Stimulated activated CD4-positive, alpha-beta T cell treated with anti-CD3 and anti-CD28 coated beads, TNF-alpha, amount 100 ng/mL, for 48 hours (primary cell): ENCODE measurements at places on chromosomes 5 and 9.

GRCh38 chr9:31302620-31303418 is 1081.6 kb upstream of the ACO1 start:
- DNase-seq, result no peak

DNA sequence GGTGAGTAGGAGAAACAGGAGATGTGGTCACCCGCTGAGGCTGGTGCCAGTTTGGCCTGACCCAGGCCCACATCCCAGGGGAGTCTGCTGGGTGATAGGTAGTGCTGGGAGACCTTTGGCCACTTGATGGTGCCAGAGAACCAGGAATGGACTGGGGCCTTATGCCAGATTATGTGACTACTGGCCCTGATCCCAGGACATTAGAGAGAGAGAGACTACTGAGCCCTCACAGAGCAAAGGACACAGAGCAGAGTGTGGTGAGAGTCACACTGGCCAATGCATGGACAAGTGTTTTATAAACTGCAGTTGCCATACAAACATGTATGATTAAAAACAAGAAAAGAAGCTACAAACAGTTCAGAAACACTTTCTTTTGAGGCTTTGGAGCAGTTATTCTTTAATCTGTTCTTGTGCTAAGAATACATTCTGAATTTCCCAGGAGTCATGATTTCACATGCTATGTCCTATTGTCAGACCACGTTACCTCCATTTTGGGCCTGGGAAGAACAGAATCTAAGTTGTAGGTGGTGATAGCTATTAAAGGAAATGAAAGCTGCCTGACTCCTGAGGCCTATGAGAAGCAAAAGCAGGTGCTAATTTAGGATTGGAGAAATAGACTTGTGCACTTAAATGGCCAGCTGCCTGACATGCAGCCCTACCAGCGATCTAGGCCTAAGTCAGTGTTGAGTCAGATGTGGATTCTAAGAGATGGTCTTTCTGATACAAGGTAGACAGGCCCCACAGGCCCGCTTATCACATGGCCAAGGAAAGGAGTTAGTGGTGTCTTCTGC is 32.6 kb upstream of the TMOD1 start:
- peak; percentile 2 for DNase-seq

DNA sequence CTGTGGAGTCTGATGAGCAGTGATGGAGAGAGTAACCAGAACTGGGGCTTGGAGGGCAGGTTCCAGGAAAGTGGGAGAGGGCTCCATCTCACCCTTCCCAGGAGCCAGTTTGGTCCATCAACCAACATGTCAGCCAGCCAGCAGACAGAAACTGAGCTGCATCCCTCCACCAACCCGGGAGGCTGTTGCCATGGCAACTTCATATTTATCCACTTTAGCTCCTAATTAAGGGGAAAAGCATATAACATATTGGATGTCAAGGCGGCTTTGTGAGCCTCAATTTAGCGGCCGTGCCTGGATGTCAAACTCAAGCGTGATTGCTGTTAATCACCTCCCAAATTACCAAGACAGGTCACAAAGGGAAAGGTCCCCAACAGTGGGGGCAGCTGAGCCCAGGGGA is 81.5 kb upstream of the ARAP3 start:
- no peak for DNase-seq

DNA sequence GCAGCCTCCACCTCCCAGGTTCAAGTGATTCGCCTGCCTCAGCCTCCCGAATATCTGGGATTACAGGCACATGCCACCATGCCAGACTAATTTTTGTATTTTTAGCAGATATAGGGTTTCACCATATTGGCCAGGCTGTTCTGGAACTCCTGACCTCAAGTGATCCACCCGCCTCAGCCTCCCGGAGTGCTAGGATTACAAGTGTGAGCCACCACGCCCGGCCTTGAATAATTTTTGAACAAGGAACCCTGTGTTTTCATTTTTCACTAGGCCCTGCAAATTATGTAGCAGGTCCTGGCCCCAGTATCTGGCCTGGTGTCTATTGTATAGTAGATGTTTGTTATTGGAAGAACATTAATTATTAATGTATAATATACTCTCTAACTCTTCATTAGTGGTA is 140.7 kb downstream of the PIK3R1 start:
- no peak for DNase-seq

DNA sequence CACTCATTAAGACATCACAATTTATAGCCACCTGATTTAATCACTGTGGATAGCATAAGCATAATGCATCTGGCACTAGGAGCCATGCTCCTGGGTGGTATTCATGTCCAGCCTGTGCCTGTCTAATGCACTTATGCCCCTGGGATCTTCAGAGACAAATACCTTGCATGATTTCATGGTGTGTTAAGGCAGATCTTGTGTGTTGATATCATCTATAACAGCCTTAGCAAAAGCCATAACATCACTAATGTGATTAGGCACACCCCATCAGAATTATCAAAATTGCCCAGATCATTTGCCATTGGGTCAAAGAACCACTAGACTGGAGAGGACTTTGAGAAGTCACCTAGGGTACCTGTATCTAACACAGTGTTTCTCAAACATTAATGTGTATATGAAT is 43.7 kb upstream of the SELENOP start:
- no peak for DNase-seq

DNA sequence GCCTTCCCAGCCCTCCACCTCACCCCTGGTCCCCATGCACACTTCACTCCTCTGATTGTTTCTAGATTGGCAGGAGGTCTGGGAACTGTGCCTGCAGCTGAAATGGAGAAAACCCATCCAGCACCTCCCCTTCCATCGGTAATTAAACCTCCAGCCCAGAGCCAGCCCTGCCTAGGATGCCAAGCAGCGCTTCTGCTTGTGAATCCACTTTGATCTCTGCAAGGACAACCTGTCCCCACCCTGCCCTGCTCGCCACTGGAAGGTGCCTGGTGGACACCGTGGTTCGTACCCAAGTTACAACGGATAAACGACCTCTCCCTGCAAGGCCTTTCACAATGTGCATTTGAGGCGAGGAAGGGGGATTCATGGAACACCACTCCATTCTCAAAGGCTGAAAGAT is 50.6 kb downstream of the IRX2 start:
- DNase-seq, result no peak

DNA sequence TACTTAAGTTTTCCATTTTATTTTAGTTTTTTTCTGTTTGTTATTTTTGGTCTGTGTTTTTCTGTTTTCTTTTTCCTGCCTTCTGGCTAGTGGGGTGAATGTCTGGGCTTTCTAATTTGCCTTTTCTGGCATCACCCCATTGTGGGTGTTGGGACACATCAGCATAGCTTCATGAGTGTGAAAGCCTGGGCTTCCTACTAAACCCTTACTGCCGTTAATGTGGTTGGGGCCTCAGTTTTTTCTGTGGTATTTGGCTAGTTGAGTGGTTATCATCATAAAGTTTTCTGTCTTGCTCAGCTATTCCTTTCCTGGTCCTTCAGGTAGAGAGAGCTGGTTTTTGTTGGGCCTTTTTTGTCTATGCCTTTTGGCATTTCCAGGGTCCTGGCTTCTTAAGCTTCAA is 21.4 kb downstream of the C5orf47 start:
- DNase-seq, result no peak

- DNase-seq, result no peak
Observed at GRCh38 chr9:96491880-96492525, 42.0 kb downstream of the HABP4 start.

GRCh38 chr9:84557751-84558150 is 111.8 kb upstream of the NTRK2 start:
- DNase-seq, result no peak

GRCh38 chr5:158392753-158393152 is 533.8 kb upstream of the CLINT1 start:
- no peak for DNase-seq

DNA sequence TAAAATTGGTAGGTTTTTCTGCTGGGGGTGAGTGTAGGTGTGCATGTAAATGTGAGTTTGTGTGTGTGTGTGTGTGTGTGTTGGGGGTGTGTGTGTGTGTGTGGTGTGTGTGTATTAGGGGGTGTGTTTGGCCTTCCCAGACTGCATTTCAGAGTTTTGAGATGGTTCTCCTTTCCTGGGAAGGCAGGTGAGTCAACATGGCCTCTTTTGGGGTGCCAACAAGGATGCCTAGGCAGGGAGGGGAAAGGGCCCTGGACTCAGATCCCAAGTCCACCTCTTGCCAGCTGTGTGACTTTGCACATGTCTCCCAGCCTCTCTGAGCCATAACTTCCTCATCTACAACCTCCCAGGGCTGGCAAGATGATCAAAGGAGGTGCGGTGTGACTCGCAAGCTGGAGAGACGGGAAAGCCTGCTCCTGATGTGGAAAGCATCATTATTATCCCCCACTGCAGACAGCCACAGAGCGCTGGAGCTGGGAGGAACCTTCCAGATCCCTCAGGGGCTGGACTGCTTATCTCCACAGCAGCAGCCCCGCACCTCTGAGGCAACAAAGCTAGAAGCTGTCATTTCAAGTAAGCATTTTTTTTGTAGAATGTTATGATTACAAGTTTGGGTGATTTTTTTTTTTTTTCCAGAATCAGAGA is 63.5 kb upstream of the TBC1D2 start:
- DNase-seq, result no peak

DNA sequence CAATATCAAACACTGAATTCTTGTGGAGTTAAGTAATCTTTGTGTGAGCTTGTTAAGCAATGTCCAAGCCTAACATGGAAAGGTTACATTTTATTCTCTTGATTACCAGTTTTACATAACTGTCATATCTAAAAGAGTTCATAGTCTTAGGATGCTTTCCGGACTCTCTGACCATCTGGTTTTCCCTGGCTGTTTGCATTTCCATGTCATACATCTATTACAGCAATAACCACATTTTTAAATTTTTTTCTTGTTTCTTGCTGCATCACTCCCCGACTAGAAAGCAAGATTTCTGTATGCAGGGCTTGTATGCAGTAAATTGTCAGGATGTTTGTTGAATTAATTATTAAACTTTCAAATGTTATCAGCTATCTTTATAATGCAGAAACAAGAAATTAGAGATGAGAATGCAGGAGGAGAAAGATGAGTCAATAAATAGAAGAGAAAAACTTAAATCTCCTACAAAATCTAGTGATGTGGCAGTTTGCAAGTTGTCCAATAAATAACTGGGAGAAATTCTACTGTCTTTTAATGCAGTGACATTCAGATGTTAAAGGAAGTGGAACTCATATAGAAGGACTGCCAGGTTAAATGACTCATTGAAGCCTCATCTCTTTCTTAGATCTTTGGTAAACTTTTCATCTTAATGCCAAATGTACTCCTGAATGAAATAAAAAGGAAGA is 179.6 kb upstream of the SGCD start:
- DNase-seq, result no peak

- DNase-seq, result no peak
Observed at GRCh38 chr5:76399268-76399667, 3.8 kb upstream of the IQGAP2 start.

GRCh38 chr9:122370869-122371755 is at the start of gene PTGS1:
TSS of gene PTGS1 (plus strand) at chr9:122371024. CDS start at chr9:122371085, 61 bp downstream.
- no peak for DNase-seq

DNA sequence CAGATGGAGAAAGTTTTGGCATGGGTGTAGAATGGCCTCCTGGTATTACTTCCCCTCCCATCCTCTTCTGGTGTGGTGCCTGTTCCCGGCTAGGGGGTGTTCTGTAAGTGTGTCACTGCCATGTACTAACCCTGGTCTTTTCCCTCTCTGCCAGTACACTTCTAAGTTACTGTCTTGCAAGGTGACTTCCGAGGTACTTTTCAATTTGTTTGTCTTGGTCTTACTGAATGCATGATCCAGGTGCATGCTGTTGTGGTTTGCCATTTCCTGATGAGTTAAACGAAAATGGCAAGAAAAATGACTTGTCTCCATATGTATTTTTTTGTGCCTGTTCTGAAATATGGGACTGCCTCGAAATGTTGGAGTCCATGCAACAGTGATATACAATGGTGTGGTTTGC is 46.0 kb downstream of the C9orf152 start:
- no peak for DNase-seq

- DNase-seq, result no peak
Observed at GRCh38 chr5:167696558-167697314, 594.7 kb upstream of the WWC1 start.

DNA sequence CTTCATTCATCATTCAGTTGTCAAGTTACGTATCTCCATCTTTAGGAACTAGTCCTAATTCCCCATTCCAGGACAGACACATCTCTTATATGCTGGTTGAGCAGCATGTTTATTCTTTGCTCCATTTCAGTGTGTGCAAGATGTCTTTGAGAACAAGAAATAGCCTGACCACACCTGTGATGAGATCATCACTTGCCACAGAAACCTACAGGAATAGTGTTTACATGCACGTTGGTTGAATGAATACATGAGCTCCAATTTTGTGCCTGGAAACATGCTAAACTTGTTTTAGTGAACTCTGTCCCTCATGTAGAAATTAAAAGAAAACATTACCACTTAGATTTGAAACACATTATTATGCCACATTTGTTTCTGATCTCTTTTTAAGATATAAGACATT is 489.1 kb downstream of the CDH18 start:
- no peak for DNase-seq

GRCh38 chr9:121876658-121877271 is 216.3 kb downstream of the TTLL11 start:
- DNase-seq, result no peak

- no peak for DNase-seq
Observed at GRCh38 chr9:8208465-8208864, 408.9 kb upstream of the DMAC1 start.

DNA sequence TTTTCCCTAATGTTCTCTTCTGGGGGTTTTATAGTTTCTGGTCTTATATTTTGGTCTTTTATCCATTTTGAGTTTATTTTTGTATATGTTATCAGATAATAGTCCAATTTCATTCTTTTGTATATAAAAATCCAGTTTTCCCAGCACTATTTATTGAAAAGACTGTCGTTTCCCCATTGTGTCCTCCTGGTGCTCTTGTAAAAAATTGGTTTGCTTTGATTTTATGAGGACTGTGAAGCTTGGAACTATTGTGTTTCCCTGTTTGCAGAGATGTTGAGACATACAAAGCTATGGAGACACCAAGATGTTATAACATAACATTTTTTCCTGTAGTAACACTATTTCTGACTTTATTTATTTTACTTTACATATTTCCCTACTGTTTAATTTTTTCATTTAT is 163.3 kb upstream of the TUT7 start:
- no peak for DNase-seq

GRCh38 chr9:123344192-123344949 is 11.6 kb upstream of the CRB2 start:
- DNase-seq, result no peak

- no peak for DNase-seq
Observed at GRCh38 chr5:149073213-149073612, 10.4 kb upstream of the SH3TC2 start.
